ENCODE measurements at places on chromosomes 16 and 17.

GRCh38 chr17:43085474-43085873 is 39.7 kb downstream of the BRCA1 start:
- DNase-seq, result no peak

- no peak for DNase-seq
Measured at GRCh38 chr16:81688182-81688581, 90.9 kb upstream of the PLCG2 start.

- DNase-seq, result no peak
Measured at GRCh38 chr16:60712144-60712543, 1324.1 kb downstream of the CDH8 start.

- DNase-seq, result no peak
Measured at GRCh38 chr16:13944816-13945215, 24.9 kb downstream of the ERCC4 start.

GRCh38 chr16:9906218-9906617 is 276.0 kb downstream of the GRIN2A start:
- no peak for DNase-seq

DNA sequence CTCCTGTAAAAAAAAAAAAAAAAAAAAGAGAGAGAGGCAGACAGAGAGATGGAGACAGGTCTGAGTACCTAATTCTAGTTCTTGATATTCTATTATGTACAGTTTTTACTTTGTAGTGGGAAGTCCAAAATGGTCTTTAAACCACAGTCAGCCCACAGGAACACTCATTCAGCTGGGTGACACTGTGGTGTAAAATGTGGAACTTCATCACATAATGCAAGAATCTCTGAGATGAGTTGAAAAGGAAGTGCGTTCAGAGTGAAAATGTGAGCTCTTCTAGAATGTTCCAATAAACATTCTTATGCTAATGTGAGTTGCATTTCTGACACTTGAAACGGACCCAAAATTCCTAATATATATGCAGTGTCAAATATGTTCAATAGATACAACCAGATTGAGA is 972.1 kb downstream of the CDH11 start:
- DNase-seq, result no peak

DNA sequence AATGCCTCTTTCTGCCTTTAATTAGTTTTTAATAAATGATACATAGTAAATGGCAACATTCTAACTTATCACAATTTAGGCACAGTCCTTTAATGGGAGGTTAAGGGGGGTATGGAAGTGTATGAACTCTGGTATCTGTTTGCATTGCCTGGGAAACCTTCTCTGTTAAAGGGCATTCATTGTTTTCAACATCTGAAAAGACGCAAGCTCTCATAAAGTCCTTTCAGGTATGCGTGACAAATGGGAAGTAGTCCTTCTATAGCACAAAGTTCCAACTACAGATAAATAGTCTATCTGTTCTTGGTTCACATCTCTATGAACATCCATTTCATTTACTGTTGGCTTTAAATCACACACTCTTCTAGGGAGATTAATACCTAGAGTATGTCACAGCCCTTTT is 298.0 kb upstream of the PMFBP1 start:
- DNase-seq, result no peak

GRCh38 chr16:82522026-82522425 is 104.7 kb upstream of the CDH13 start:
- no peak for DNase-seq

GRCh38 chr16:25419153-25419552 is 161.5 kb upstream of the ZKSCAN2 start:
- no peak for DNase-seq

DNA sequence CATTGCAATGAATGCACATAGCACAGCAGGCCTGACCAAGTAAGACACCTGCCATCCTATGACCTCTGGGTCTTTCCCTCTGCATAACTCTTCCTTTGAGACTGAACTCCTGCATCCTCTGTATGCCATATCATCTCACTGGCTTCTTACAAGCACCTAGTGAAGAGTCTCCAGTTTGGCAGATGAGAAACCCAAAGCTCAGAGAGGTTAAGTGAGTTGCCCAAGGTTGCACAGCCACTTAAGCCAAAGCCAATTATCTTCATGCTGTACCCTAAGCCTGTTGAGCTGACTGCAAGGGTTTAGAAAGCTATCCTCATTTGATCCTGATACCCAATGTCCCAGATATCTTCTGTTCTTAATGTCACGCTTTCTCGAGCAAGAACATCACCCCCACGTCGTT is 35.2 kb downstream of the TMEM186 start:
- DNase-seq, result no peak

Measured in activated CD8-positive, alpha-beta memory T cell treated with anti-CD3 and anti-CD28 coated beads for 4 hours (primary cell).